CD4-positive, alpha-beta T cell treated with Interleukin-15 for 1 hour (primary cell): ENCODE measurements at places on chromosomes 2 and 18.

- no peak for DNase-seq
Observed at GRCh38 chr2:101665312-101665711, 32.2 kb upstream of the MAP4K4 start.

DNA sequence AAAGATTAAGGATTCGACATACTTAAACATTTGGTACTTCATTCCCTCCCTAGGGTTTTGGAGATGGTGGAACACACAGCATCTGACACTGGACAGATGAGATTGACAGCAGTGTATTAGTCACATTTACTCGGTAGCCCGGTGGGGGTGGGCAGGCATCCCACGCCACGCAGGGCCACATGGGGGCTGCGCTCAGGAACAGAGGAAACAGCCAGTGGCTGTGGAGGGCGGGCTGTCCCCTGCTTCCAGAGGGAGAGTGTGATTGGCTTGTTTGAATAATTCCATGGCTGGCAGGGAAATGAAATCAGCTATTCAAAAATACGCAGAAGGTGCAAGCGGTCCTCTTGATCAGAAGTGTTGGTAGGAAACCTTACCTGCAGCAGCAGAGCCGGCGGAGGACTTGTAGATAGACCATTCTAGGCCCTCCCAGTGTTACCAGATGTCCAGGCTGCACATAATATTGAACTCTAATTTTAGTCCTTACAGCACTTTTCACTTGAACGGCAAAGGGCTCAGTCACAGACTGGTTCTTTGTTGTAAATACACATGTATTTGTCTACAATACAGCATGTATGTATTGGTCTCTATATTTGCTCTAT lies 18.5 kb upstream of the SP140L start:
- no peak for DNase-seq

DNA sequence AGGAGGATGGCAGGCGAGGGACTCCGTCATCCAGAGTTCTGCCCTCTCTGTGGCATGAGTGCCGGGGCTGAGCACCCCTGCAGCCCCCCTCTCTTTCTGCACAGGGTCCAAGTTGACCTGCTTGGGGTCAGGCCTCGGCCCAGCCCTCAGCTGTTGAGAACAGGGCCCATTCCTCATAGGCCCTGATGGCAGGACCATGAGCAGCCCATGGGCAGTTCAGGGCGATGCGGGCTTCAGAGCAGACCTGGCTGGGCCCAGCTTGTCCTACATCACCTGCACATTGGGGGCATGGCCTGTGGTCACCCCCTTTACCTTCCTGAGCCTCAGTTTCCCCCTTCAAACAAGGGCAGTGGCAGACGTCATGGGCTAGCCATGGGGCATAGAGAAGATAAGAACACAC lies 238.1 kb downstream of the SEPTIN10 start:
- DNase-seq = peak; percentile 6

DNA sequence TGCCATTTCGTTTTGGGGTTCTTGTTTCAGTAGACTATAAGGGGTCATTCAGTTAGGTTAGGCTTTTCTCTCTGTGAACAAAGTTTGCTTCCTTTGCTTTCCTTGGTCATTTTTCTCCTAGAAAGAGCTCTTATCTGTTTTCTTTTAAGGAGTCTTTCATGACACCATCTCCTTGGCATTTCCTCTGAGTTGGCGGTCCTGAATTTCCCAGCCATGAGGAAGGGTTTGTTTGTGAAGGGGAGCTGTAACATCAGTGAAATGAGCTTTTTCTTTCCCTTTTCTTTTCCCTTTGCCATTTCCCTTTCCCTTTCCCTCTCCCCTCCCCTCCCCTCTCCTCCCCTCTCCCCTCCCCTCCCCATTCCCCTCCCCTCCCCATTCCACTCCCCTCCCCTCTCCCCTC lies 61.7 kb downstream of the MAP4K4 start:
- DNase-seq = no peak

- no peak for DNase-seq
Observed at GRCh38 chr2:8633186-8633734, 48.6 kb upstream of the ID2 start.

DNA sequence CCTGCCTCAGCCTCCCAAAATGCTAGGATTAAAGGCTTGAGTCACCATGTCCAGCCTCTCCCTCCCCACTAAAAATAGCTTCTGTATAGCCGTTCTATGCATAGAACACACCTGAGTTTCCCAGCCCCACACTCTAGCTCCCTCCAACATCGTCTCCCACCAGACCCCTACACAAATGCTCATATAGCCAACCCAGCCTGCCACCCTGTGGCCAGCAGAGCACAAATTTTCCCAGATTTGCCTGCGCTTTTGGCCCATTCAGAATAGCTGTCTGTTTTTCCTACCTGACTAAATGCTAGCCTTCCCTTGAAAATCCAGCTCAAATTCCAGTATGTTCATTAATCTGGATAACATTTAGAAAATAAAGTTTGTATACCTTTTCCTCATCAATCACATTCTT lies 22.8 kb downstream of the TRABD2A start:
- no peak for DNase-seq

DNA sequence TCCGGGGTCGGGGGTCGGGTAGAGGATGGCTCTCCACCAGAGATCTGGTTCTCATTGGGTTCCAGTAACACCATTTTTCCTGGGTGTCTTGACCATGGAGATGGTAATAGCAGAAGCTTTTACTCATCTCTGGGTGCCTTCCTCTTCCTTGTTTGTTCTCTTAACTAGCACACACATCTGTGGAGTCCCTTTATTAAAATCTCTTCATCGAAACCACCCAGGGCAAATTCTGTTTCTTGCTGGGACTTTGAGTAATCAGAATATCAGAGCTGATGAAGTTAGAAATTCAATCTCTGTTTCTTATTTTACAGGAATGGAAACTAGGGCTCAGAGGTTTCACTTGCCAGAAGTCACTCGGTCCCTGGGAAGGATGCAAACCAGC lies 15.0 kb upstream of the TRIB2 start:
- DNase-seq = no peak

DNA sequence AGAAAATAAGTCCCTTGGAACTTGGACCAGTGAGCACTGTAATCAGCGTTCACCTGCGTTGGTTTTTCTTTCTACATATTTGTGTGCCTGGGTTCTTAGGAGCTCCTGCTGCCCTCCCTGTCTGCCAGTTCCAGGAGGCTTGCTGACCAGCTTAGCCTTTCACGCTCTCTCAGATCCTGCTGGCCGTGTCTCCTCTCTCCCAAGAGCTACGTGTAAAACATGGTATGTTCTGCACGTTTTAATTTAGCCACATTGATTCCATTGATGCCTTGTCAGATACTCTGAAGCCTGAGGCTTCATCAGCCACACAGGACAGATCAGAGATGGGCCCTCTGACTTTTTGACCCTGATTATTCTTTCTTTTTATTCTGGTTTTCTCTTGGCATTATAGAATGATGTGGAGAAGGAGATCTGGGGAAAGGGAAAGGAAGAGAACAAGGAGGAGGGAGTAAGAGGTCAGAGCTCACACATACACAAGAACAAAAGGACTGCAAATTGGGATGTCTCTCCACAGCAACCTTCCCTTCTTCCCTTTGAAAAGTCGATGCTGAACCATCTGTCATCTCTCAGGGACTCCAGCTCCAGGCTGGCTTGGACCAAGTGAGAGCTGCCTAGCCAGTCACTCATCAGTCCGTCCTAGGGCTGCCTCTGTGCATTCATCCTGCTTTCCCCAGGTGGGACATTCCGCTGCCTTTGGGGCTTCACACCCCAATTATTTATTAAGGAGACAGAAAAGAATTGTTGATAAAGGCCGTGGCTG lies 152.8 kb downstream of the PIK3C3 start:
- DNase-seq = no peak
